ENCODE measurements at places on chromosomes 5 and 9.

DNA sequence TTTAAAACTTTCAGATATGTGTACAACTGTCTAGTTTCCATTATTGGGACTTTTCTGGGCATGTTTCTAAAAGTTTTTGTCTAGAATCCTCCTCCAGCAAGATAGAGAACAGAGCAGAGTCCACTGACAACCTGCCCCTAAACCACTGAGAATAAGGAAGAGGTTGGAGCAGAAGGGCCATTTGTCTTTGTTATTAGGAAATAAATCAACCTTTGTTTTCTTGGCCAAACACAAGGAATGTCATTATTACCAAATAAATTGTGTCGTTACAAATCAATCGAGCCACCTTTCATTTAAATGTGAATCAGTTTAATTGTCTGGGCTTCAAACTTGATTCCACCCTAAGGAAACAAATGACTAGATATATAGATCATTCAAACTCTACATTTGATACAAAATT lies 81.4 kb downstream of the GAS1 start:
- no peak for DNase-seq

- DNase-seq, result no peak
These were observed 362.4 kb upstream of the ACTBL2 start for GRCh38 chr5:57845025-57845424.

DNA sequence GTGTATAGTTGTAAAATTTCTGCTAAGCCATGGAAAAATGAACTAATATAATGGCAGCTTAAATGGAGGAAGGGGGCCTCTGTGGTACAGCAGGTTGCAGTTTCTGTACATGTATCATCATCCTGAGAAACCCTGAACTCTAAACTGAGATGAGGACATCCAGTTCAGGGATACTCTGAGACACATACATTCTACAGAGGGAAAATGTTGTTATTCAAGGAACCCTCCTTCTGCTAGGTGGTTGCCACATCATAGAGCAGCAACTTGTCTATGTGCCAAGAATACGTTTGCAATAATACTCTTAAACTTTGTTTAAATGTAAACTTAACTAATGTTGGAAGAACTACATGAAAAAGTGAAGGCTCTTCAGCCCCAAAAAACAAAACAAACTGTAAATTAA lies 1310.8 kb upstream of the WWC1 start:
- DNase-seq, result no peak

DNA sequence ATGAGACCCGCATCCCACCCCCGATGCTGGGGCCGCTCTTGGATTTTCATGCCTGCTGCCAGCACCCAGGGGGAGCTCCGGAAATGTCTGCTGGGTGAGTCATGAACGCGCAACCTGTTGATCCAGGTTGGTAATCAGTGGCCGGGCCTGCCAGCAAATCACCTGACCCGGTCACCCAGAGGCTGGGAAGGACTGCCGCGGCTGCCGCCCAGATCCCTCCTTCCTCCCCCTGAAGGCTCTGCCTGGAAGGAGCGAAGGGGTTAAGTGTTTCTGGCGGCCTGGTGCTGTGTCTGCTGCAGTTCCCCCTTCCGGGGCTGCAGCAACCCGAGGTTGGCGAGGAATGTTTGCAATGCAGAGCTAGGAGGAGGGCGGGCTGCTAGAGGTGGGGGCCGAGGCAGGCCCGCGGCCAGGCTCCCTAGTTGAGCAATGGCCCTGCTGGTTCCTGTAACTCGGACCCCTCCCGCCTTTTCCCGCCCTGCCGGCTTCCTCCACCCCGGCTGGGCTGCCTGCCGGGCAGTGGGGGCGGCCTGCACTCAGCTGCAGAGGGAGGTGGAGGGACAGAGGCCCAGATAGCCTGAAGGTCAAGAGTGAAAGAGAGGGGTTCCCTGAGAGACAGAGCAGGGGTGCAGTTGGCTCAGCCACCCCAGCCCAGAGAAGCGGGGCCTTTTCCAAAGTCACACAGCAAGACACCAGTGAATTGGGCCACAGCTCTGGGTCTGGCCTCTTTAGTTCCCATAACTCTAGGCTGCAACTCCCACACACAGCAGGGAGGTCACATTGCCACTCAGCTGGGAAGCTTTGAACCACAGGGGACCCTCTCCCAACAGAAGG lies 156.3 kb upstream of the IER5L start:
- no peak for DNase-seq

- DNase-seq, result no peak
These were observed 30.5 kb downstream of the NTRK2 start for GRCh38 chr9:84699984-84700383.

DNA sequence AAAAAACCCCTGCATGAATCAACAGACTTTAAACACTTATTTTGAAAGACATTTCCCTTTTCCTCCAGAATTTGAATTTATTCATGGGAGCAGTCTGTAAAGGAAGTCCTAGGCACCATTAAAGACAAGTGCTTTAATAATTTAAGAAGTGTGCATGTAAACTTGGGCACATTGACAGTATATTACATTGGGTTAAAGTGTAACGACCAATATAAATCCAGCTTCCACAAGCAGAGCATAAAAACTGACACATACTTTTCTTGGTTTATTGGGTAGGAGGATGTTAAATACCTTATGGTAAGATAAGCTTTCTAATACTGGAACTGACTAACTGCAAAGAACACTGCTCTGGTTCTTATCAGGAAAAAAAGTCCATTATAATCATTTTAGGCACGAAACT lies 1.2 kb upstream of the ENTREP1 start:
- DNase-seq, result no peak

- DNase-seq, result no peak
These were observed 12.8 kb upstream of the PDZD2 start for GRCh38 chr5:31626156-31626555.

- DNase-seq, result no peak
These were observed 10.3 kb upstream of the GLE1 start for GRCh38 chr9:128494108-128494745.

DNA sequence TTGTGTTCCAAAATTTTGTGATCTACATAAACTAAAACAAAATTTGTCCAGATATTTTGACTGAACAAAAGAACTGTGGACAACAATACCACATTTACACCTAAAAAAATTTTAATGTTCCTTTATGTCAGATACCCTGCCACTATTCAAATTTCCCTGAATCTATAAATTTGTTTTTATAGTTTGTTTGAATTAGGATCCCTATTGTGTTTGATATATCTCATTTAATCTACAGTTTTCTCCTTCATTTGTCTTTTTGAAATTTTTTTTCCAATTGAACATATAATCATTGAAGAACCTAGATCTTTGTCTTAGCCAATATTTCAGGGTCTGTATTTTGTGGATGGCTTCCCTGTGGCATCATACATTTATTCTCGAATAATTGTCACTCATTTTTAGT lies 5.7 kb downstream of the AGGF1 start:
- no peak for DNase-seq

GRCh38 chr9:38339087-38339486 lies 53.4 kb upstream of the ALDH1B1 start:
- DNase-seq, result no peak

DNA sequence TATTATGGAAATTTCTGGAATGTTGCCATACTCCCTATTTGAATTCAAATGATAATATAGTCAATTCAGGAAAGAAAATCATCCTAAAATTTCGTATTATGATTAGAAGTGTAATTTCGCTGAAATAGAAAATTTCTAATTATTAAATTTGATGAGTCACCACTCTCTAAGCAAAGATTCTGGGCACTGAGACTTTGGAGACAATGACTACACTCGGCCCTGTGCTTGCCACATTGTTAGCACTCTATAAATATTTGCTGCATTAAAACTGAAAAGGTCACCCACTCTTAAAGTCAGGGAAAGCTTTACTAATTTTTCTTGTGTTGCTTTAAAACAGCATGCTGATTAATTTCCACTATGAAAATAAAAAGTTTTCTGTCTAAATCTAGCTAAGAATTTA lies 240.3 kb downstream of the TLE4 start:
- no peak for DNase-seq

DNA sequence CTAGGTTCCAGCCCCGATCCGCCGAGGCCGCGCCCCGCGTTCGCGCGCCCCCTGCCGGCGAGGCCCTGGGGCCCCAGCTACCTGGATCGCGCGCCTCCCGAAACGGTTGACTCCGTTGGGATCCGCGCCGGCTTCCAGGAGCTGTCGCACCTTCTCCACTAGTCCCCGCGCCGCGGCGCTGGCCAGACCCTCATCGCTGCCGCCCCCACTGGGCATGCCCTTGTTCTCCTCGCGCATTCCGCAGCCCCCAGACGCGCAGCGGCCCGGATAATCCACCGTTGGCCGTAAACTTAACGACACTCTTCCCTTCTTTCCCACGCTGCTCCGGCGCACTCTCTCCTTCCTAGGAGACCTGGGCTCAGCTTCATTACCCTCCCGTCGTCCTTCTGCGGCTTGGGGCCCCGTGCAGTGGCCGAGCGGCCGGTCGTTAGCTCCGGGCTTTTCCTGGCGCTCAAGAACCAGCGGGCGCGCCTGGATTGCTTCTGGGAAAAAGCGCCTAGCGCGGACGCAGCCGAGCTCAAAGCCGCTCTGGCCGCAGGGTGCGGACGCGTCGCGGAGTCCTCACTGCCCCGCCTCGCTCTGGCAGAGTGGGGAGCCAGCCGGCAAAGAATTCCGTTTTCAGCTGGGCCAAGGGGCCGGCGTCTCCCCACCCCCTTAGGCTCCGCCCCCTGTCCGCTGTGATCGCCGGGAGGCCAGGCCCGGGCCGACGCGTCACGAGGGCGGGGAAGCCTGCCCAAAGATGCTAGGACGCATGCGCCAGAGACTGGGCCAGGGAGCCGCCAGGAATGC lies at the start of gene CDKN2B:
Gene CDKN2B (minus strand): TSS at position 589 of the 789 bp plus-strand sequence. CDS start 352 bp downstream, at position 237.
- no peak for DNase-seq

DNA sequence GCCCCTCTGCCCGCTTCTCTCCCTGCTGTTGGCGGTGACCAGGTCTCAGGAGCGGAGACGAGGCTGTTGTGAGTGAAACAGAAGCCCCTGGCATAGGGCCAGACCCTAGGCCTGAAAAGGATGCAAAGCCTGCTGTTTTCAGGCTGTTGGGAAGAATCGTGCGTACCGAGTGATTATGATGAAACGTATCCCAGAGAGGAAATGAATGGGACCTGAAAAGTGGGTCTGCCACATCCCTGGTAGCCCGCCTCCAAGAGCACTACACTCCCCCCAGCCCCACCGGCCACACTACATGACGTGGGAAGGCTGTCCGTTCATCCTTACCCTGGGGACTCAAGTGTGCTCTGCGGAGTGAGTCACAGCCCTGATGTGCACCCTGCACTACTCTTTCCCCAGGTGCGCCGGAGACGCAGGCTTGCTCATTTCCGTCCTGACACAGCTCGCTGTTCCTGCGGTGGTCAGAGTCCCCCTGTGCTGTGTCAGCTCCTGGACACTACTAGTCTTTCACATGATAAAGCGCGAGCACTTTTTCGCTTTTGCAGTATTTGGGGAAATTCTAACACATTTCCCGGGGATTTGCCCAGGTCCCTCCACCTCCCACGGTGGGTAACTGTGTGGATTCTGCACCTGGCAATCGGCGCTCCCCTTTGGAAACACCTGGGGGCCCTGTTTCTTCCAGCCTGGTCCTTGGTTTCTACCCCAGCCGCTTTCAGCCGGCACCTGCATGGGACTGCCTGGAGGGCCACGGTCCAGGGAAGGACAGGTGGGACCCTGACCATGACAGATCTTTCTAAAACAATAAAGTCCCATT lies 91.5 kb downstream of the ANKRD33B start:
- DNase-seq, result no peak

- DNase-seq, result no peak
These were observed 238.0 kb downstream of the ENC1 start for GRCh38 chr5:74402553-74402952.

DNA sequence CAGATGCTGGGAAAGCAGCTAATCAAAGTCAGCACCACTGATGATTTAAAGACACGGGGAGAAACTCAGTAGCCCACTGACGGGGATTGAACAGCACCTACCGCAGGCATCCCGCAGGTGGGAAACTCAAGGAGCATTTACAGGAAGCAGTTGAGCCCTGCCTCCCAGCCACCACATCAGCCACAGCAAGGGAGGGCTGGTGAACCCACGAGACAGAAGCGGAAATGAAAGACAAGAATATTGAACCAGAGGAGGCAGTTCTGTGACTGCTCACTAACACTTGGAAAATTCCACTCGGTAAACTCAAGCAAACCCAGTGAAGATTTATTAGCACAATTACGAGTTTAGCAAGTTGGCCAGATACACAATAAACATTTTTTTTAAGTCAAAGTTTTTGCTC lies 10.6 kb upstream of the FAM163B start:
- DNase-seq, result peak; percentile 90

Data from Jurkat, Clone E6-1 (cell line).